ENCODE measurements at places on chromosomes 12 and 14.
A peak's percentile ranks its signal among the peaks of the same experiment; 100 is the strongest.

GRCh38 chr12:13373131-13373530, 176.6 kb downstream of the EMP1 start:
- DNase-seq: no peak

- DNase-seq: no peak
Observed at GRCh38 chr12:121330692-121331091, 21.5 kb downstream of the ANAPC5 start.

DNA sequence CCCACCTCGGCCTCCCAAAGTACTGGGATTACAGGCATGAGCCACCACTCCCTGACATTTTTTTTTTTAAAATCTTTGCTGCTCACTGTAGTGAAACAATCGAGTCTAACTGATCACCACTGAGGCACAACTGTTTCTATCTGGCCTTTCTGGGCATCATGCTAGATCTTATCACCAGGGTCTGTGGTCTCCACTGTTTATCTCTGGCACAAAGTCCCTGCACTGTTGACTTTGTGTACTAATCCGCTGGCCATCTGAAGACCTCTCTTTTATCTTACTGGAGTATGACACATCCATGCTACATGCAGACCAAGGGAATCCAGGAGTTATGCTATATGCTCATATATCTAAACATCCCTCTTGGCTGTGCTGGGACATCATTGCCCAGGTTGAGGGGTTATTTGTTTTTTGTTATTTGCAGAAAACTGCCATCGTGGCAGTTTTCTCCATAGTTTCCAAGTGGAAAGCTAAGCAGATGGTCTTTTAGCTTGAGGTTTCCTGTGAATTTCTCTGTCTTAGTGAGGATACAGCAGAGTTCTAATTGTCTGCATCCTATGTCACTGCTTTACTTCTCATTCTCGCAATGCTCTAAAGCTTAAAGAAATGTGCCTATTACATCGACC, 456.9 kb downstream of the CCER1 start:
- no peak for DNase-seq

DNA sequence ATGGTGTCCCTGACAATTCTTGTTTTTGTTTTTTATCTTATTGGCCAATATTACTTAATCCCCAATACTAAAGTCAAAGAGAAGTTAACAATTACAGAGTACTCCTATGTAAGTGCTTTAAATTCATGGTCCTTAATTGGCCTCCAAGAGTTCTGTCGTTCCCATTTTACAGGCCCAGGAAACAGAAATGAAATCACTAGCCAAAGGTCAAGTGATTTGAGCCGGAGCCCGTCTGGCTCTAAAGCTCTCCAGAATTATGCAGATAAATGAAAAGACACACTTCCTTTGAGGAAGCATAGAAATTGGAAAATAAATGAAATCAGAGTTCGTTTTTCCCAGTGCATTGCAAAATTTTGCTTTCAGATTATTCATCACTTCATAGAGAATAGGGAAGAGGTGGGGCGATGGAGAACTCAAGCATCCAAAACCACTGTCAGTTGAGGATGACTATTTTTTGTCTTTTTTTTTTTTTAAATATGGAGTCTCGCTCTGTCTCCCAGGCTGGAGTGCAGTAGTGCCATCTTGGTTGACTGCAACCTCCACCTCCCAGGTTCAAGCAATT, 78.5 kb downstream of the MAP1LC3B2 start:
- DNase-seq: no peak

DNA sequence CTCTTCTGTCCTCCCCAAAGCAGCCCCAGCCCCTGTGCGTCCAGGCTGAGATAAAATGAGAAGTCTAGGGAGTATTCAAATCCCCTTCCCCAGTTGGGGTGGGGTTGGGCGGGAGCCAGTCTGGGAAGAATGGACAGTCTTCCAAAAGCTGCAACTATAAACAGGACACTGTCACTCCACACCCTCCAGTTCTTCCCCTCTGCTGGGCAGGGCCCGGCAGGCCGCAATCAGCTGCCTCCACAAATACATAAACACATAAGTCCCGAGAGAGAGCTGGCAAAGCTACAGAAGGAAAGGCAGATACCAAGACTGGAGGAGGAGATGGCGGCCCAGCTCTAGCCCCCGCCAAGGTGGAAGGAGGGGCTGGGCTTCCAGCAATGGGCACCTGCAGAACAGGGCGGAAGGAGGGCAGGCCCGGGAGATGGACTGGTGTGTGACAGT, 12.7 kb downstream of the LTBP2 start:
- DNase-seq: no peak

- peak; percentile 68 for DNase-seq
Observed at GRCh38 chr12:96399120-96399918, 920 bp downstream of the CDK17 start.

DNA sequence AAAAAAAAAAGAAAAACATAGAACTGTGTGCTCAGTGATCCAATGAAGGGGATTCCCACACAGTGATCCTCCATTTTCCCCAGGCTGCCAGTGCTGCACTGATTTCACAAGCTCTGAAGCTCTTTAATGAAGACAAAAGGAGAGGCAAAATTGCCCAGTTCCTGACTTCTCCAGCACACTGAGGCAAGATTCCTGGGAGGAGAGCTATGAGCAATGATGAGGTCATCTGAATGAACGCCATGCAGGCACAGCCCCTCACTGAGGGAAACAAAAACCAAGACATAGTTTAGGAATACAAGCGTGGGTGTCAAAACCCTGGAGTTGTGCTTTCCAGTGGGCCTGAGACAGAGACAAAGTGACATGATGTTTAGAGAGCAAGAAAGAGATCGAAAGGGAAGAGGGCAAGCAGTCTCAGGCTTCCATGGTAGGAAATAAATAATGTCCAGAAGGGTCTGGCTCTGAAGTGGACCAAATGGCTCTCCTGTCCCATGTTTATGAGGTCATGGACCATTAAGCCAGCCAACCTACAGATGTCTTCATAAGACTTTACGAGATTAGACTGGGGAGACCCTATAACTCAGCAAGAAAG, 40.9 kb upstream of the SMUG1 start:
- DNase-seq: no peak

DNA sequence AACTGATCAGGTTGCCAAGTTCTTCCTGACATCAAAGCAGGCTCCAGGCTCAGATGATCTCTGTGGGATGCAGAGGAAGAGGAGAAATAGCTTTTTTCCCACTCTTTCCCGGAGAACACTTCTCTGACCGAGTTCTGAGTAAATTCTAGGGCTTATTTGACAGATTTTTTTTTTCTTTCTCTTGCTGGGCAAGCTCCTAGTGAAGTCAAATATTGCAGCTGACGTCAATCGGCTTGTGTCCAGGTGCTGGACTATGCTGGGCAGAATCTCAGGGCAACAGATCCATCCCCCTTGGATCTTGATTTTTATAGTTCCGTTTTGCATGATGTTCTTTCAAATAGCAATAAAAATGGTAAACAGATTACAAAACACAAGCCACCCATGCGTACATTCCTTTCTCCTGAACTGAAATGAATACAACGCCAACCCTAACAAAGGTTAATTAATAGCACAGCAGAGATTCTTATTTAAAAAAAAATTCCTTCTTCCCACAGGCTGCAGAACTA, 182.2 kb downstream of the NOVA1 start:
- no peak for DNase-seq

DNA sequence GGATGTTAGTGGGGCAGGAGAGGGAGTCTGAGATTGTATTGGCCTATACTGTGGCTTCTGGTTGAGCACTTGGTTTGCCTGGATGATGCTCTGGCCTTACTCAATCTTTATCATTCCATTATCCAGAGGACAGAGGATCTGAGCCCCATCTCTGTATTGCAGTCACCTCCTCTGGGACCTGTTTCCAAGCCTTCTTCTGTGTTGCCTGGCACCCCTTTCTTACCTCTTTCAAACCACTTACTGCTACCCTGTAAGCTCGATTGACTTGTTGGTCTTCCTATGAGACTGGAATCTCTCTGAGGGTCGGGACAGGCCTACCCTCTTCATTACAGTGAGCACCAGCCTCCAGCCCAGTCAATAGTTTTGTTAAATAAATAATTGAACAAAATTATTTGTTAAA, 3.0 kb upstream of the FOS start:
- DNase-seq: no peak

DNA sequence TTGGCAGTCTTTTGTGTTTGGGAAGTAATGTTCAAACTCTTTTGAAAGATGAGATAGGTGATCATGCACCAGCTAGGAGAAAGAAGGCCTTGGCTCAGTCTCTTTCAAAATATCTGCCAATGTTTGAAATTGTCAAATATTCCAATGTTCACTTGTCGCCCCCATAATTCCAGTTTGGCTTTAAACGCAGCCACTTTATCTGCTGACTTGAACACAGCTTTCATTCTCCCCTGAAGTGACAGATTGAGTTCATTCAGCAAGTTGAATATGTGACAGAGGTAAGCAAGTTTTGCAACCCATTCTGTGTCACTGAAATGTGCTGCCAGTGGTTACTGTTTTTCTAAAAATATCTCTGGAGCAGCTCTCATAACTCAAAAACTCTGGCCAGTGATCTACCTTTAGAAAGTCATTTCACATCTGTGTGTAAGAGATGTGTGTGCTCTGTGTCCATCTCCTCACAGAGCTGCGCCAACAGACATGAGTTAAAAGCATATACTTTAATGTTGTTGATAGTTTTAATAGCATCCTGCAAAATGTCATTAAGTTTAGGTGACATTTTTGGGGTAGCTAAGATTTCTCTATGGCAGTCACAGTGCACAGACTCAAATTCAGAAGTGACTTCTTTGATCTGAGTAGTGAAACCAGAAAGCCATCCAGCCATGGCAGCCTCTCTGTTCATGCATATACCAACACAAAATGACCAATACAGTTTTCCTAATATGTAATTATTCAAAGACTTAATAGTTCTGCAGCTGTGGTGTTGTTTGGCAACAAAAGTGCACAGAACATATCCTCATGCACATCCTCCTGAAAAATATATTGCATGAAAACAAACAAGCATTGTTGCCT, 614.3 kb upstream of the MIS18BP1 start:
- no peak for DNase-seq

DNA sequence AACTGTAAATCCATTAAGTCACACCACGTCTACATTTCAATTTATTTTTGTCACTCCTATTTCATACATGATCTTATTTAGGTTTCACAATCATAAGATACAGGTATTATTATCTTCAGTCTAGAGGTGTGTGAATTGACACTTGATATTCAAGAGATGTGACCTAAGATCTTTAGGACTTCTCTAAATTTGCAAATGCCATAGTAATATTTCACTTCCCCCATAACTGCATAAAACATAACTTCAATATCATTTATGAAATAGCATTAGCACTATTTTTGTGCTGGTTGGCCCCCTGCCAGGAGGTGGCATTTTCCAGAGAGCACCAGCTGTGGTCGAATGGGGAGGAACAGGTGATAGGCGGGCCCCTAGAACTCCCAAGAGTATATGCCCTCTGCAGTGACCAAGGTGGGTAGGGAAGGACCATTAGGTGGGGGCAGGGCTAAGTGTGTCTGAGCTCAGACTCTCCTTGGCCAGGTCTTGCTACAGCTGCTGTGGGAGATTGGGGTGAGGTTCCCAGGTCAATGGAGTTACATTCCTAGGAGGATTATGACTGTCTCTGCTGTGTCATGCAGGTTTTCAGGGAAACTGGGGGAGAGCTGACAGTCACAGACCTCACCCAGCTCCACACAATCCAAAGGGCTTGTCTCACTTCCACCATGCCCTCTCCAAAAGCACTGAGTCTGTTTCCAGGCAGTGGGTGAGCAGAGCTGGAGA, 49.2 kb upstream of the ERGIC2 start:
- peak; percentile 12 for DNase-seq

DNA sequence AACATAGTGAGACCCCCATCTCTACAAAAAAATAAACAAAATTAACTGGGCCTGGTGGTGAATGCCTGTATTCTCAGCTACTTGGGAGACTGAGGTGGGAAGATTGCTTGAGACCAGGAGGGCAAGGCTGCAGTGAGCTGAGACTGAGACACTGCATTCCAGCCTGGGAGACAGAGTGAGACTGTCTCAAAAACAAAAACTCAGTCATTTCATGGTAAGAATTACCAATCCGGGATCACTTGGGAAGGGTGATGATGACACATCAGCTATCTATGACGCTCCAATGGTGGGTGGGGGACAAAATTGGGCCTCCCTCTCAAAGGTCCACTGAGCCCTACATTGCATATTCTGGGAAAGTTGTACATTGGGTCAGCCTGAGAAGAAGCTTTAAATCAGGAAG, 47.7 kb downstream of the SERPINA3 start:
- DNase-seq: no peak

GRCh38 chr12:12622418-12622817, 10.7 kb downstream of the CREBL2 start:
- no peak for DNase-seq

GRCh38 chr14:68518761-68519670, 273.9 kb downstream of the ZFP36L1 start:
- DNase-seq: no peak

- DNase-seq: no peak
Observed at GRCh38 chr12:92991134-92991533, 62.0 kb upstream of the EEA1 start.

GRCh38 chr14:99215277-99215676, 56.7 kb downstream of the BCL11B start:
- DNase-seq: no peak

Measured in neuronal stem cell (in vitro differentiated cells).